ENCODE measurements at places on chromosomes 11 and 22. TPM values are rescaled to one million over a fixed set of nuclear protein-coding genes. Genes with fewer than 3 reads are reported as not detected.
A peak's percentile ranks its signal among the peaks of the same experiment; 100 is the strongest.

DNA sequence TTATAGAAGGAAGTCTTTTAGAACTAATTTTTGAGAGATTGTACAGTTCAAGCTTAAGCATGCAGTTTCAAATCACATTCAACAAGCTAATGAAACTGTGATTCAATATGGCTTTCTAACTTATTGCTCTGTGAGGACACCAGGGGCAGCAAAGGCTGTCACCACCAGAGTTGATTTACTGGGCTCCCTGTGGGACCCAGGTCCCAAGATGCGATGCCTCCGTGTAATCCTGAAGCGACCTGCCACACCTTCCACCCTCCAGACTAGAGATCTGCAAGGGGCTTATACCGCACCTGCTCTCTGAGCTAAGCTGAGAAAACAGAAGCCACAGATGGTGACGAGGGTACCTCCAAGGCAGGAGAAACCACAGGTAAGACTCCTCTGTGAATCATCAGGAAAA lies 918 bp upstream of the OR51Q1 start:
- DNase-seq, result no peak

GRCh38 chr11:130546438-130546837 lies 98.0 kb downstream of the ADAMTS15 start:
- DNase-seq, result no peak

DNA sequence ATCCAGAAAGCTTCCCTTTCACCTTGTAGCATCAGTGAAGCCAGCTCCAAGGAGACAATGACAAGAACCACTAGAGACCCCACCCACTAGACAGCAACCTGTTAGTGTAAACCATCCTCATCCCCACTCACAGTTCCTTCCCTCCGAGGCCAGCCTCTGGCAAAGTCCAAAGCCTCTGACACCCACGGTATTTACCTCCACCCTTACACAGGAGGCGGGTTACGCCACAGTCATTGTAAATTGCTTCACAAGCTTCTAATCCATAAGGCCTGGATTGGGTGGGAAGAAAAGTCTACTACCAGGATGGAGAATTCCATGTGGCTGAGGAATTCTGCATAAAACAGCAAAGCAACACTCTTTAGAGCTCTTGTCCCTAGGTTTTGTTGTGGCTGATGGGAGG lies 287.4 kb downstream of the BUD13 start:
- no peak for DNase-seq

GRCh38 chr11:34613015-34613414 lies 7.9 kb upstream of the EHF start:
- DNase-seq, result no peak

- DNase-seq, result no peak
Measured at GRCh38 chr22:43971112-43971511, 15.9 kb downstream of the SAMM50 start.

TPBGL gene
- not detected for total RNA-seq

DNA sequence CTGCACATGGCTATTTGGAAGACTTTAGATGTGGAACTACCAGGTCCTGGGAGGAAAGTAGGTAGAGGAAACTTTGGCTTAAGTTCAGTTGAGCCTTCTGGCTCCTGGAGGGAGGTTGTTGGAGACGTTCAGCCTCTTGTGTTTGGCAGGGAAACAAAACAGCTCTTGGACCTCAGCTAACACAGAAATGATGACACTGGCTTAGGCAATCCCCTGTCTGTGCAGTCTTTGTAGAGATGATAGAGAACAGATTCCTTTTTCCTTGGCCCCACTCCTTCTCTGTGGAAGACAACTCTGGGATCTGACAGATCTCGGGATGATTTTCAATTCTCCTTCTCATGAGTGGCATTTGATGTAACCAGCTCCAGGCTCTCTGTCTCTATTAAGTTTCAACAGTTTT lies 428.5 kb downstream of the TMEM135 start:
- DNase-seq, result peak; percentile 73

OR51E1 gene
- not detected for total RNA-seq

DNA sequence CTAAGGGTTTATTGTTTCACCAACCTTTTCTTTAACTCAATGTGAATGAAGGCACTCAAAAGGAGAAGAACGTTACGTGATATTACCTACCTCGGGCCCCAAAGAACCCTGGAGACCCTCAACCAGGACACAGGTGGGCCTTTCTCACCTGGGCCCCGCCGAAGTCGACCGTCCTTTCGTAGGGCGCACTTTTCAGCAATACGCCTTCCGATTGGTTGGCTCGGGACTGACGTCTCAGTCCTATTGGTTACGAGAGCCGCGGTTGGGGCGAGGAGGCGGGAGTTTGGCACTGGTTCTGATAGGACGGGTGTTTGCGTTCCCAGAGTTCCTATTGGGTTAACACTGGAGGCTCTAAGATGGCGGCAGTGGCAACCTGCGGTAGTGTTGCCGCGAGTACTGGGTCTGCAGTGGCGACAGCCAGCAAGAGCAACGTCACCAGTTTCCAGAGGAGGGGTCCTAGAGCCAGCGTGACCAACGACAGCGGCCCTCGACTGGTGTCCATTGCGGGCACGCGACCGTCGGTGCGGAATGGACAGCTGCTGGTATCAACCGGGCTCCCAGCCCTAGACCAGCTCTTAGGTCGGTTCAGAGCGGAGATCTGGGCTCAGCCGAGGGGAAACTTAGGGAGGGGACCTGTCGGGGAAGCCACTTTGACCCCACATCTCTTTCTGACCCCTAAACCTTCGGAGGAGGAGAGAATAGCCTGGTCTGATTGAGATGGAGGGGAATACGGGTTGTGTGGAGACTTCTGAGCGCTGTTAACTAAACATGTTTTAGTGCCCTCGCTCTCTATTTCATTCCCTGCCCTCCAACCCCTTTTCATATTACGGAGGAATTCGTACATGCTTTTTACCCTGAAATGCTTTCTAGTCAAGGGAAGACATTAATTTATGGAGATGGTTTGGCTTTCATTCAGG lies at the start of the genes ELP4 and IMMP1L:
TSS of gene ELP4 (plus strand) at position 339 of the 917 bp plus-strand sequence. CDS start at position 357, 18 bp downstream.
TSS of gene IMMP1L (minus strand) at position 194 of the 917 bp plus-strand sequence. CDS start 46,346 bp downstream, outside the sequence.
- DNase-seq, result peak; percentile 98

OR5P2 gene
- total RNA-seq, result not detected

CACNA1I gene
- not detected for total RNA-seq

GRCh38 chr11:101482556-101483124 lies 101.2 kb downstream of the TRPC6 start:
- DNase-seq, result no peak

ARHGAP1 gene
- 54.3 TPM for total RNA-seq

DNA sequence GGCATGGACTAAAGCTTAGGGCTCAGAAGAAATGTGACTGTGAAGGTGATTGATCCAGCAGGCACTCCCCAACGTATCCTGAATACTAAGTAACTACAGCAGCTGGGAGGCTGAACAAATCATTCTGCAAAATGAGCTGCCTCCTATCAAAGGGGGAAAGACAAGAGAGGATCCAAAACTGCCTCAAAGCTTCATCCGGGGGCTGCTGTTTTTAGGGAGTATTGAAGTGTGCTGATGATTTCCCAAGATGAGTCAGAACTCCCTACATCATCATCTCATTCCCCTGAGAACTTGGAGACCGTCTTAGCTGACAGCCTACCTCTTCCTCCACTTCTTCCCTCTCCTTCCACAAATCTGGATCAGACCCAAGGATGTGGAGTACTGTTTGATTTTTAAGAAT lies 108.4 kb upstream of the GRAMD1B start:
- peak; percentile 52 for DNase-seq

Measured in GM23248 (cell line).